Cardiac muscle cell (in vitro differentiated cells and primary cell): ENCODE measurements at places on chromosomes 2 and 18.
A peak's percentile ranks its signal among the peaks of the same experiment; 100 is the strongest.

DNA sequence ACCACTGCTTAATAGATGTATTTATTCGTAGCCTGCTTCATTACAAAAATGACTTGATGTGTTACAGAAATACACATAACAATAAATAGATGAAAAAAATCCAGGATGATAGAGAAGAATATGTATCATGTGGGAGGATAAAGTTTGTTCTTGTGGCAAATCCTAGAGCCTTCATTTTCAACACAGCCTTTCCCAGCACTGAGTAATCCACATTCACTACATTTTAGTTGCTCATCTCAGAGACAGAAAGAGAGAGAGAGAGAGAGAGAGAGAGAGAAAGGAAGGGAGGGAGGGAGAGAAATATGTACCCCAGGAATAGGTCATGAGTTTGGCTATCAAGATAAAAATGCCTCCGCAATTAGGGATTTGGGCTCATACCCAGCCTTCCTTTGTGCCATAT is 144.3 kb downstream of the RBMS1 start:
- H3K27me3 ChIP-seq = no peaks in the 10 kb centered on the region
- no peak overlapping the region for H3K4me3 ChIP-seq
- no peak for DNase-seq
- H3K4me1 ChIP-seq = peaks cover 48% of the 10 kb centered on the region
- no peak overlapping the region for H3K27ac ChIP-seq
- H3K36me3 ChIP-seq = no peaks in the 10 kb centered on the region

DNA sequence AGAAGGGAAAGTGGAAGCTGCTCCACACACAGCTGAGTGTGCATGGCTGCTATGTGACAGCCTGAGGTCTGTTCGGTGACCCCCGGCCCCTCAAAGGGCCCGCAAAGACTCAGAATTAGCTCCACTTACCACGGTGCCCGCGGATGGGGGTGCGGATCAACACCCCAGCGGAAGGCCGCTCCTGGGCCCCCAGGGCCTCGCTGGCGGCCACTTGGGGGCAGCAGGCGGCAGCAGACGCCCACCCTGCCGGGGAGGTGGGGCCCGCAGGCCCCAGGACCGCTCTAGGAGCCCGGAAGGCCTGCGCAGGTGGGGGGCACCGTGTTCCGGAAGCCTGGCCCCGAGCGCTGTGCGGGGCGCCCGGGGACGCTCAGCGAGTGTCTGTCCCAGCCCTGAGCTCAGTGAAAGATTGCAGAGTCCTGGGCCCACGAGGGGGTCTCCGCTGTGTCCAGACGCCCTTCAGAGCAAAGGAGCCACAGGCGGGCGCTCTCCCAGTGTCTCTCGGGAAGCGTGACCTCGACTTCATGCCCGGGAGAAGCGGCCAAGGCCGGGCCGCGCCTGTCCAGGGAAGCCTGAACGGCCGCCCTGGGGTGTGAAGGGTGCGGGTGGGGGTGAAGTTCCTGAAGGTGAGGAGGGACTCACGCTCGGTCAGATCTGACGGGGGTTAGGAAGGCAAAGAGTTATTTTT is 118.7 kb downstream of the VAPA start:
- H3K27me3 ChIP-seq = no peaks in the 10 kb centered on the region
- no peaks in the 10 kb centered on the region for H3K4me1 ChIP-seq
- no peaks in the 10 kb centered on the region for H3K36me3 ChIP-seq
- no peak overlapping the region for H3K4me3 ChIP-seq
- peak; percentile 23 for DNase-seq

GRCh38 chr18:73669297-73669696 is 478.3 kb downstream of the FBXO15 start:
- DNase-seq = peak; percentile 71
- H3K27ac ChIP-seq = no peak overlapping the region
- no peaks in the 10 kb centered on the region for H3K36me3 ChIP-seq
- H3K4me3 ChIP-seq = no peak overlapping the region
- no peaks in the 10 kb centered on the region for H3K27me3 ChIP-seq

- peak; percentile 93 for DNase-seq
- no peaks in the 10 kb centered on the region for H3K36me3 ChIP-seq
- no peak overlapping the region for H3K4me3 ChIP-seq
- H3K4me1 ChIP-seq = peaks cover 55% of the 10 kb centered on the region
- H3K27ac ChIP-seq = peak overlapping the region; percentile 29
Observed at GRCh38 chr2:41940745-41941063, 107.1 kb upstream of the PKDCC start.

DNA sequence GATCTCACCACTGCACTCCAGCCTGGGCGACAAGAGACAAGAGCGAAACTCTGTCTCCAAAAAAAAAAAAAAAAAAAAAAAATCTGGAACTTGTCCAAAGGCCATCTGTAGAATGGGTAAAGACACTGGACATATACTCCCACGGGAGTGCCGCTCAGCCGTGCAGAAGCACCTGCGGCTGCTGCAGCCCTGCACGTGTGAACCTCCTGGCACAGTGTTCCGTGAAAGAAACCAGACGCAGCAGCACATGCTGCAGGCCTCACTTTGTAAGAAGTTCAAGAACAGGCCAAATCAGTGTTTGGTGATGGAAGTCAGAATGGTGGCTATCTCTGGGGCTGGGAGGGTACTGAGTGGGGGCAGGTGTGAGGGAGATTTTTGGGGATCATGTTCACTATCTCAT is 6.5 kb downstream of the CHRND start:
- DNase-seq = no peak
- H3K27me3 ChIP-seq = no peaks in the 10 kb centered on the region
- H3K27ac ChIP-seq = no peak overlapping the region
- no peaks in the 10 kb centered on the region for H3K4me1 ChIP-seq
- no peaks in the 10 kb centered on the region for H3K36me3 ChIP-seq
